ENCODE measurements at places on chromosomes 2 and 18.

- no peak for DNase-seq
Observed at GRCh38 chr2:100051253-100051652, 91.1 kb downstream of the AFF3 start.

DNA sequence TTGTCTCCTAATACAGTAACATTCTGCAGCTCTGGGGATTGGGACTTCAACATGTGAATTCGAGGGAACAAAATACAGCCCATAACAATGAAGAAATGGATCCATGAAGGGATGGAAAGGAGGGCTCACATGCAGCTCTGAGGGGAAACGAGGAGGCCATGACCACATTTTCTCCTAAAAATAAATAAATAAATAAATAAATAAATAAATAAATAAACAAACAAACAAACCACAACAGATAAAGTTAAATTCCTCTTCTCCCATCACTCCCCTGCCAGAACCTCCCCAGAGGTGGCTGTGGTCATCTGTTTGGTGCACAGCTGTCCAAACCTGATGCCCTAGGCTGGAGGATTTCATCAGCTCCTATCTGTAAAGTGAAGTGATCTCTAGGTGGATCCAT, 42.7 kb downstream of the MAL start:
- DNase-seq = no peak

DNA sequence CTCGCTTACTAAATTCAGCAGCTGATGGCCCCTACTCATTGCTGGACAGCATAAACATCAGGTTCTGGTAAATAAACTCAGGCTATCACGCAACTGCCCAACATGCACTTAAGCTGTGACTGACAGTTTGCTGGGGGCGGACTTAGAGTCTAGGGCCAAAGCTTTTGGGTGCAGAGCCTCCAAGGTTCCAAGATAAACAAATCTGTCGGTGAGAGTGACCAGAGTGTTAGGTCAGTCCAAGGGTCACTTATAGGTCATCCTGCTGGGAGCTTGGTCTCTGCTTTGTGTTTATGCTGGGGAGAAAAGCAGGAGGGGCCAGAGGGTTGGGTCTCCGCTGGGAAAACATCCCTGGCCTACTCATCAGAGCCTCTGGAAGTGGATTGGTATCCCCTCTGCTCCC, 188.6 kb upstream of the GATA6 start:
- DNase-seq = no peak

DNA sequence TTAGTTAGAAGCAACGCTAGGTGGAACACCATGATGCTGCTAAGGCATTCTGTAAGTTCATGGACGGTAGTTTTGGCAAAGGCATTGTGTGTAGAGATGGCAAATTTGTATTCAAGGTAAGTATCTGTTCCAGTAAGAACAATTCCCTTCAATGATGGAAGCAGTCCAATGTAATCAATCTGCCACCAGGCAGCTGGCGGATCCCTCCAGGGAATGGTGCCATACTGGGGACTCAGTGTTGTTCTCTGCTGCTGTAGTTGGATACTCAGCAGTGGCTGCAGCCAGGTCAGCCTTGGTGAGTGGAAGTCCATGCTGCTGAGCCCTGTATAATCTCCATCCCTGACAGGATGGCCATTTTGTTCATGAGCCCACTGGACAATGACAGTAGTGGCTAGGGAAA, 62.8 kb downstream of the ARL6IP6 start:
- no peak for DNase-seq

DNA sequence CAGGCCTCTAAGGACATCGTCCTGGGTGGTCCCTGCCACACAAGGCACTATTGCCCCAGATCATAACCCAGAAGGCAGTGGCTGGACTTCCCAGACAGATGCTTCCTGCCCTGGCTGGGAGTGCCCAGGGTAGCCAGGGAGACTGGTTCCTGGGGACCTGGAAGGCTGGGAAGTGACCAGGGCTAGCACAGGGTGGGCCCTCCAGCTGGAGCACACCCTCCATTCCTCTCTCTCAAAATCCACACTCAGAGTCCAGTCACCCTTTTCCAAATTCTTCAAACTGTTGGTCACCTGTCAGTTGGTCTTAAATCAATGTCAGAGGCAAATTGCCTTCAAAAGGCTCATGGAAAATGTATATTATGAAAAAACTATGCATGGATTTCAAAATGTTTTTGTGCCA, 11.6 kb upstream of the TUBB6 start:
- no peak for DNase-seq

- no peak for DNase-seq
Observed at GRCh38 chr2:33064349-33064801, 117.6 kb downstream of the LTBP1 start.

GRCh38 chr2:2812117-2812516, 481.0 kb upstream of the MYT1L start:
- no peak for DNase-seq

DNA sequence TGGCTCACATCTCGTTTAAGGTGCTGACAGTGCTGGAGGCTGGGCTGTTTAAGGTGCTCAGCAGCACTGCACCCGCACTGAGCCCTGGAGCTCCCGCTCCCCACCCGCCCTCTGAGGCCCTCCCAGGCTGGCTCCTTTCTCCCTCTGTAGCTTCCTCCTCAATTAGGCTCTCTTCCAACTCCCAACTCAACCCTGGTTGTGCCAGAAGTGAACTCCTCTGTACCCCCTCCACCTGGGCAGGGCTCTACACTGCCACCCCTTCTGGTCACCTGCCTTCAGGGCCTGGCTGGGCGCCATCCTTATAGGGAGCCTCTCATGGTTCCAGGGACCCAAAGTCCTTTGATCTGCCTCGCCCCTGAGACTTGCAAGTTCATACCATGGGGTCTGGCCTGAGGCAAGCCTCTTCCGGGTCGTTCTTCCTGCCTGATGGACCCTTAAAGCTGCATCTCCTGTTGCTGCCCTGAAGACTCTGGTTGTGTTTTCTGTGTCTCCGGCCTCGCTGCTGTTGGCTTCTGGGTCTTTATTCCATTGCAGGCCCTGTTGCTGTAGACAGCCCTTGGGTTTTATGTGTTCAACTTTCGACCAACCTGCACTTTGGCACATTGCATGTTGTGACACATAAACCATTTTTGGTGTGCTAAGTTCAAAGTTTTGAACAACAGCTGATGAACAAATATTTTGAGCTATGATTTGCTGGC, 199.6 kb downstream of the LDLRAD4 start:
- DNase-seq = no peak

GRCh38 chr18:55252053-55252675, 292.9 kb upstream of the CCDC68 start:
- no peak for DNase-seq

DNA sequence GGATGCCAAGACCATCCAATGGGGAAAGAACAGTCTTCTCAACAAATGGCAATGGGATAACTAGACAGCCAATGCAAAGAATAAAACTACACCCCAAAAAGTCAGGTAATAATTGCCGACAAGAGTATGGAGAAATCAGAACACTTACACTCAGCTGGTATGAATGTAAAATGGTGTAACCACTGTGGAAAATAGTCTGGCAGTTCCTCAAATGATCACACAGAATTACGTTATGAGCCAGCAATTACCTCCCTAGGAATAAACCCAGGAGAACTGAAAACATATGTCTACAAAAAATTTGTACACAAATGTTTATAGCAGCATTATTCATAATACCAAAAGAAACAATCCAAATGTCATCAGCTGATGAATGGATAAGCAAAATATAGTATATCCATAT, 8.8 kb downstream of the IWS1 start:
- DNase-seq = no peak

- no peak for DNase-seq
Observed at GRCh38 chr18:55650363-55650870, 62.4 kb upstream of the TCF4 start.

- DNase-seq = no peak
Observed at GRCh38 chr2:28764909-28765711, 13.5 kb downstream of the PPP1CB start.

DNA sequence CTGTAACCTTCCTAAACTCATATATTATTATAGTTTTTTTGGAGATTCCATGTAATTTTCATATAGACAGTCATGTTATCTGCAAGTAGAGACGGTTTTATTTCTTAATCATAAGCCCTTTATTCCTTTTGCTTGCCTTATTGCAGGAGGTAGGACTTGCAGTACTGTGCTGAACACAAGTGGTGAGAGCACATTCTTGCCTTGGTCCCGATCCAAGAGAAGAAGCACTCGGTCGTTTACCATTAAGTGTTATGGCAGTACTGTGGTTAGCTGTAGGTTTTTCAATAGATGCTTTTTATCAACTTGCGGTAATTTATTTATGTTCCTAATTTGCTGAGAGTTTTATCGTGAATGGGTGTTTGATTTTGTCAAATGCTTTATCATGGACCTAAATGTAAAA, 305.7 kb downstream of the DYSF start:
- no peak for DNase-seq

GRCh38 chr2:127183771-127184170, 36.3 kb downstream of the CYP27C1 start:
- no peak for DNase-seq

DNA sequence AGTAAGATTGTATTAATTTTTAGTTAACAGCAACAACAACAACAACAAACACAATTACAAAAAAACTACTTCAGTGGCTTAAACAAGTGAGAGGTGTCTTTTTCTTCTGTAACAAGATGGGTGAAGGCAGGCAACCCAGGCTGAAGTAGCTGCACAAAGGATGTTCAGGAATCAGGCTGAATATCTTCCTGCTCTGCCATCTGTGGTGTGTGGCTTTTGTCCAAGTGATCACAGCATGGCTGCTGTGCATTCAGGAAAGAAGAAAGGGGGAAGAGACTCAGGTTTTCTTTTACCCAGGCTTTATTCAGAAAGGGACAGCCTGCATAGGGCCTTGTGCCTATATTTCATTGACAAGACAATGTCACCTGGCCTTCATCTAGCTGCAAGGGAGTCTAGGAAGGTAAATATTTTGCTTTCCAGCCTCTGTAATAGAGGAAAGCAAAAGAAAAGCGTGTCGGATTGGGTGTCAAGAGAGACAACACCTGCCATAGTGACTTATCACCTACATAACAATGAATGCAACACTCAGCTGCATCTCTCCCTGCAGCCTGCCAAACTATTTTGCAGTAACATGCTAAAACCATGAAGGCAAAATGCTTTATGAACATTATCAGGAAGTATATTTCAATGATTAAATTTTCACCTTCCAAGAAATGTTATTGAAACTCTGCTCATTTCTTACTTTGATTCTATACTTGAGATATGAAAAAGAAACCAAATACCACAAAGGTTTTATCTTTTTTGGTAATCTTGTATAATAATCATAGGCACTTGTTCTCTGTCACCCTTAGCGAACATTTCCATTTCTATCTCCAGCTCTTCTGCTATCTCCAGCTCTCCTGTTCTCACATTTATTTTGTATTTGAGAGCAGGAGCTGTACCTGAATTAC, 14.6 kb downstream of the G6PC2 start:
- DNase-seq = no peak

GRCh38 chr18:74529811-74530583, 4.3 kb upstream of the CNDP1 start:
- DNase-seq = no peak

GRCh38 chr18:32049393-32050171, 31.0 kb downstream of the RNF125 start:
- peak; percentile 16 for DNase-seq

- DNase-seq = no peak
Observed at GRCh38 chr2:82650038-82650437, 1809.0 kb downstream of the SUCLG1 start.

GRCh38 chr2:233706720-233707119, 6.0 kb upstream of the UGT1A5 start:
- DNase-seq = no peak

DNA sequence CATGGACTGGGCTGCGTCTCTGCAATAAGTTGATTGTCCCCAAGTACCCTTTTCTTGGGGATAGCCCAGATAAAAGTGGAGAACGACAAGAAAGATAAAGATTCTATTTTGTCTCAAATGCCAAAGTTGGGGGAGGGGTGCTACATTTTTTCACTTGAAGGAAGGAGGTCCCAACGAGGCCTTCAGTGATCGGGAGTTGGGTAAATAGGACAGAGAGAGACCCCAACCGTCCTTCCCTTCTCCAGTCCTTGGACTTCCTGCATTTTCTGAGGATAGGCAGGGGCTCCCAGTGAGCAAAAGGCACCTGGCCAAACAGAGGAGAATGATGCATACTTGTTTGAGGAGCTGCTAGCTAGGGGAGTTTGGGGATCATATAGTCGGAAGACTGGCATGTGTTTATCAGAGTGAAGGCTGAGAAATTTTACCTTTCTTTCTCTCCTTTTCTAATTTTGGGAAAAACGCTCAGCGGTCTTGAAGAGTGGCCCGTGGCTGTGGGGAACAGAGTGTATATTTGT, 3.5 kb upstream of the EN1 start:
- DNase-seq = no peak

GRCh38 chr18:51514128-51514527, 316.6 kb upstream of the MEX3C start:
- no peak for DNase-seq

DNA sequence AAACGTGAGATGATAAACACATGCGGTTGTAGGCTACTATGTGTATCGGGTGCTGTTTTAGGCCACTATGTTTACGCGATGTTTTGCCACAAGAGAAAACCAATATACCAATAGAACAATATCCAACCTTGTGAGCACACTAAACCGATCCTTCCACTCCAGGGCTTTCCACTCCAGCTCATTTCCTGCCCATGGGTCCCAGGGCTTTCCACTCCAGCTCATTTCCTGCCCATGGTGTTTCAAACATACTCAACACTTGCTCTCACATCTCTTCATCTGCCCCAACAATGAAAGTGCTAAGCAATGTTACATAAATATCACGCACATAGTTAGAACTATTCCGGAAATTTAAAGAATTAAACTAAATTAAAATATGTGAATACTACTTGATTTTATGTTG, 80.0 kb downstream of the EPB41L3 start:
- no peak for DNase-seq

GRCh38 chr2:215143458-215143857, 5.0 kb upstream of the ABCA12 start:
- no peak for DNase-seq

DNA sequence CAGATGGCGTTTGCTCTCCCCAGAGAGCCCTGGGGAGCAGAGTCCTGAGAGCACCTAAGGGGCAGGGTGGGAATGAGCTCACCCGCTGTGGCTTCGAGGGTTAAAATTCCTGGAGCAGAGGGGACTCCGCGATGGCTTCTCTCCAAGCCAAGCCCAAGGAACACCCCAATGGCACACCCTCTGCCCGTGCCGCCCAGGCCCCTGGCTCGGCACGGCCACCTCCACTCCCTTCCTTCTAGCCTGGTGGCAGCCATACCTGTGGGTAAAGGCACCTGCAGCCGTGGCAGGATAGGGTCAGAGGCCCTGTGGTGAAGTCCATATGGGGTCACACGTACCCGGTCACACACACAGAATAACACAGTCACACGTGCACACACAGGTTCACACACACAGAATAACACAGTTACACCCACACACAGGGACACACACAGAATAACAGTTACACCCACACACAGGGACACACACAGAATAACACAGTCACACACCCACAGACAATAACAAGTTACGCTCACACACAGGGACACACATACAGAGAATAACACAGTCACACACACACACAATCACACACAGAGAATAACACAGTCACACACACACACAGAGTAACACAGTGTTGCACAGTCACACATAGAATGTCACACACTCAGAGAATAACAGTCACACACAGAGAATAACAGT, 50.5 kb downstream of the RAMP1 start:
- no peak for DNase-seq

All from stimulated activated CD8-positive, alpha-beta memory T cell treated with anti-CD3 and anti-CD28 coated beads, Interleukin-7, amount 100 ng/mL, for 1 hour (primary cell).